ENCODE measurements at places on chromosomes 4 and X. TPM values are rescaled to one million over a fixed set of nuclear protein-coding genes. Genes with fewer than 3 reads are reported as not detected.

Gene HTN1
- not detected for total RNA-seq

Gene FOXR2
- not detected for total RNA-seq

Gene RENBP
- 2.1 TPM for total RNA-seq

Gene FBXO8
- 17.4 TPM for total RNA-seq

Gene SLC4A4
- total RNA-seq, result 0.66 TPM

Gene MAPK10
- total RNA-seq, result not detected
